Activated CD4-positive, CD25-positive, alpha-beta regulatory T cell treated with anti-CD3 and anti-CD28 coated beads, Interleukin-2, amount 50 U/mL, for 72 hours (primary cell): ENCODE measurements at places on chromosomes 3 and 15.

GRCh38 chr15:41490355-41490754, 3.3 kb upstream of the ITPKA start:
- DNase-seq, result no peak

- DNase-seq, result peak; percentile 36
Measured at GRCh38 chr15:98599909-98600691, 48.2 kb upstream of the IGF1R start.

DNA sequence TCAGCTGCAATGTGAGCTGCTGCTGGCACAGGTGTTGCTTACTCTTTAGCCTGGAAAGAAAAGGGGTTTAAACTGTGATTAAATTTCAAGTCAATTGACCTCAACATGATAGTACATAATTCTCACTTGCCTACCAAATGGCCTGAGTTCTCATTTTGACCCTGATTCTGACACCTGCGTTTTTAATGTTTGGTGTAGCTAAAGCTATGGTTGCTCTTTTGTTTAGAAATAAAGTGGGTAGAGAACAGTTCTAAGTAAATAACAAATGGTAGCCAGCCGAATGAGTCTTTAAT, 100.8 kb upstream of the SOX2 start:
- DNase-seq, result no peak

- no peak for DNase-seq
Measured at GRCh38 chr3:179766416-179767133, 113.7 kb downstream of the USP13 start.

DNA sequence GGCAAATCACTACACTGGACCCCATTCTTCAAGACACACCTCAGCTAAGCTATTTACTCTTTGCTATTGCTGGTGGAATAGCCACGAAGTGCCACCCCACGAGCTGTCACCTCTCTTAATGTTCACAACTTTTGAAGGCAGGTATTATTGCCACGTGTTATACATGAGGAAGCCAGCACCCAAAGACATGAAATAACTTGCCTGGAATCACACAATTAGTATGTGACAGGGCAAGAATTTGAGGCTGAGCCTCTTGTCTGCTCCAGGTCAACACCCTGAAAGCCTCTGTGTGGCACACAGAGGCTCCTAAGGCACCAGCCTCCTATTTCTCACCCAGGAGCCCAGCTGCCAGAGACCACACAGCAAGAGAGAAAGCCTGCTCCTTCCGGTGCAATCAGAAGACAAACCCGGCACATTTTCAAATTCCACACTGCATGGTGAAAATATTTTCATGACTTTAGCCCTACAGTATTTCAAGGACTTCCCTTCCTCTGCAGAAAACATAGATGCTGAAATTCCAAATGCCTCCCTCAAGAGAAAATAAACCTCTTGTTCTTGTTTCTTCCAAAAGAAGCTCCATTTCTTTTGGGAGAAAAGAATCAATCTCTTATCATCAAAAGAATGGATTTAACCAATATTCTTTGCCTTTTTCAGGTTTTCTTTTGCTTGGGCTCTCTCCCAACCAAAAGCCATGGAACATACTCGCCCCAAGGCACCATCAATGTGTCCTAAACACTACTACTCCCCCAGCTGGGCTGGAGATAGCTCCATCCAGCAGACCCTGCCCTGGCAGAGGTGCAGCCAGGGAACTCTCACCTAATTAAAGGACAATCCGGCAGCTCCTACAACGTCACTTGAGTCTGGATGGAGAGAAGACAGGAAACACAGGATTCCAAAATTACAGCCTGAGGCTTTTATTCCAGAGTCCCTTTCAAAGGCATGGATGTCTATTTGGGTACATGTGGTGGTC, 84.7 kb upstream of the THBS1 start:
- no peak for DNase-seq

GRCh38 chr3:132009241-132009640, 25.6 kb downstream of the CPNE4 start:
- no peak for DNase-seq
